Activated CD4-positive, alpha-beta T cell treated with anti-CD3 and anti-CD28 coated beads for 36 hours (primary cell): ENCODE measurements at places on chromosomes 16 and 17. TPM values are rescaled to one million over a fixed set of nuclear protein-coding genes. Genes with fewer than 3 reads are reported as not detected.

SLFN14 gene
- total RNA-seq: not detected

ZNF689 gene
- total RNA-seq: 10.7 TPM

MPP3 gene
- 0.37 TPM for total RNA-seq

MTSS2 gene
- 3.5 TPM for total RNA-seq

PRAC1 gene
- not detected for total RNA-seq

UNC45B gene
- not detected for total RNA-seq

TEKT1 gene
- not detected for total RNA-seq

GRCh38 chr16:89035669-89036570, 57.7 kb upstream of the ACSF3 start:
- no peak for DNase-seq

- DNase-seq: no peak
Measured at GRCh38 chr16:23500862-23501225, 9.4 kb downstream of the GGA2 start.

- no peak for DNase-seq
Measured at GRCh38 chr16:53043428-53043831, 9.3 kb downstream of the CHD9NB start.

DNA sequence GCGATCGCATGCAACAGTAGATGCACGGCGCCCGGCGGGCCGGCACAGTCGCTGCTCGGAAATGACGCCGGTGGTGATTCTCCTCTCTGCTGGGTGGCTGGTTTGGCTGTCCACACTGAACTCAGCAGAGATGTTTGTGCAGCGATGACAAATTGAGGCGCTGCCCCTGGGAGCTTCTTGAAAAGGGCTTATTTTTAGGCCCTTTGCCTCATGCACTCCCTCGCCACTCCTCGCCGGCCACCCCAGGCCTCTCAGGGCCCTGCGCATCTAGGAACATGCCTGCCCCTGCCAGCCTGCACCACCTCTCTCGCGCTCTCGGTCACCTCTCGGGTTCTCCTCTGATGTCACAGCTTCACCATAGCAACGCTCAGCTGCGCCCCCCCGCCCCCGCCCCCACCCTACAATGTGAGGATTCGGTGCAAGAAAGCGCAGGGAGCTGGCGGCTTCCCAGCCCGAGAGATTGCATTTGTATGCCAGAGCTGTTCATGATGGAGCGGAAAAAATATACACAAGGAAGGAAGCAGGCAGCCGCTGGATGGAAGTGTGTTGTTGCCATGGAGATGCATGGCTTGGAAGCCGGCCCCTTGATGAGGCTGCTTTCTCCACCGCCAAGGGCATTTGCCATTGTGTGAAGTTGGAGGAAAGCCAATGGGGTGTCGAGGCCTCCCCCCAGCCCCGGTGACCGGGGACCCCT, 81.3 kb upstream of the PLCG2 start:
- DNase-seq: no peak

DNA sequence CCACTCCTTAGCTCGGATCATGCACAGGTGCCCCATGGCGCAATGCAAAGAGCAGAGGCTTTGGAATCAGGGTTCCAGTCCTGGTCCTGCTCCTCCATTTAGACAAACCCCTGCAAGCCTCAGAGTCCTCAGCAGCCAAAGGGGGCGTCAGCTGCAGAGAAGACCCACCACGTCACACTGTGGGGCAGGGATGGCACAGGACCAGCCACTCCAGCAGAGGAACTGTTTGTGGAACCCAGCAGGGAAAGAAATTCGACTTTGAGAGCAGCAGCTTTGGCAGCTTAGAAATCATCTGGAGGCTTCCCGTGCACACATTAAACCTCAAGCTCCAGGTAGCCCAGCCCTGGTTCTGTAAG, 25.2 kb downstream of the C17orf100 start:
- DNase-seq: no peak

DNA sequence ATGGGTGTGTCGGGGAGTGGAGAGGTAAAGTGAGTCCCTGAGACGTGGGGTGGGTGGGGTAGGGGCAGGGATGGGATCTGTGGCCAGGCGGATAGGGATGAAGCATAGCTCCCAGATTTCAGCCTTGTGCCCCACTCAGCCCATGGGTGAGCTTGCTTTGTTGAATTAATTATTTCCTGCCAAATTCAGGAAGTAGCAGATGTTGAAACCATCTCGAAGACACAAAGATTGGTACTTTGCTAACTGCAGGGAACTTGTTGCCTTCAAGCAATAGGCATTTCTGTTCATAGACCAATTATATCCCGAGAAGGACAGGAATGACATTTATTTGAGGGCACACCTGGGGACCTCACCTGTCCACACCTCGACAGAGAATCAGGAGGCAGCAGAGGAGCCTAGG, 11.0 kb upstream of the C16orf74 start:
- DNase-seq: no peak

- DNase-seq: no peak
Measured at GRCh38 chr17:19979917-19980770, 2.5 kb upstream of the AKAP10 start.
